Fibroblast of skin of left biceps (primary cell): ENCODE measurements at places on chromosomes 11 and 22.

DNA sequence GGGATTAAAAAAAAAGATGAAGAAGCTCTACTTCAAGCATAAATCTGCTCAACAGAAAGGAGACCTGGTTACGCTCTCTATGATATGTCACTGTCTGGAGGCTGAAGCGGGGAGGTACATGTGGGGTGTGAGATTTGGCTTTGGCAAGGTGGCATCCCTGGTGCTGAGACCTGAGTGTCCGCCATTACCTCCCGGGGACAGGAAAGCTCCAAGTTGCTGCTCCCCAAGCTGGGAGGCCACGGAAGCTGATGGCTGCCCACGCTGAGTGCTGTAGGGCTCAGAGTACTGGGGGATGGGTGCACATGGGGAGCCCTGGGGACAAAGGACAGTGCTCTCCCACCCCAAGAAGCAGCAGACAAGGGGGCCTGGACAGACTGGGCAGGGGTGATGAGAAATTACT lies 167.9 kb downstream of the DSCAML1 start:
- DNase-seq: no peak

DNA sequence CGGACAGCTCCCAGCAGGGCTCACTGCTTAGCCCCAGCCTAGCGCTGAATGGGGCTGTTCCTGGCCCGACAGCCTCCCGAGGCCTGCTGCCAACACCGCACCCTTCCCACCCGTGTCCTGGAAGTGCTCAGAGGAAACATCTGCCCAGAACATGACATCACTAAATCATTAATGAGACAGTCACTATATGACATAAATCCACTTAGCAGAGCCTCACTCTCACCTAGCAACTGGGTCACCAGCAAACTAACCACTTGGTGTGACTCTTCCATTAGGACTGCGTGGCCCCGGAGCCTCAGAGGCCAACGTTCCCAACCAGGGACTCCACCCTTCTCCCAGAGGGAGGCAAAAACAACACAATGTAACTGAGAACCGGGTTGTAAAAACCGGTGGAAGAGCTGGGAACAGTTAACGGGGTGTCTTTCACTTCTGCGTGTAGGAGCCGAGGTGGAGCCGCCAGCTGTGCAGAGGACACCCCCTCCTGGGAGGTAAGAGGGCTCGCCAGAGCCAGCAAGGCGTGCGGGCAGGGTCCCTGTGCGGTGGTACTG lies 21.4 kb upstream of the PACSIN2 start:
- no peak for DNase-seq

DNA sequence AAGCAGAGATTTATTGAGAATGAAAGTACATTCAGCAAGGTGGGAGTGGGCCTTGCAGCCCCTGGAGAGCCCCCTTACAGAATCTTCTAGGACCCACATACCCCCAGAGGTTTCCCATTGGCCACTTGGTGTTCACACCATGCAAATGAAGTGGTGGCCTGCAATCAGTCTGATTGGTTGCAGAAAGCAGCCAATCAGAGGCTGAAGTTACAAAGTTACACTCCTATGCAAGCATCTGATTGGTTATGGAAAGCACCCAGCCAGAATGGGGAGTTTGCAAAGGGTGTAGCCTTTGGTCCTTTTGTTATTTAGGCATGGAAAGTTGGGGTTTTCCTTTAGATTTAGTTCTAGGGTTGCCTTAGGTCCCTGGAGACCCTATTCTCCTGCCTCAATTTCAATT lies 34.9 kb downstream of the UVRAG start:
- DNase-seq: no peak

DNA sequence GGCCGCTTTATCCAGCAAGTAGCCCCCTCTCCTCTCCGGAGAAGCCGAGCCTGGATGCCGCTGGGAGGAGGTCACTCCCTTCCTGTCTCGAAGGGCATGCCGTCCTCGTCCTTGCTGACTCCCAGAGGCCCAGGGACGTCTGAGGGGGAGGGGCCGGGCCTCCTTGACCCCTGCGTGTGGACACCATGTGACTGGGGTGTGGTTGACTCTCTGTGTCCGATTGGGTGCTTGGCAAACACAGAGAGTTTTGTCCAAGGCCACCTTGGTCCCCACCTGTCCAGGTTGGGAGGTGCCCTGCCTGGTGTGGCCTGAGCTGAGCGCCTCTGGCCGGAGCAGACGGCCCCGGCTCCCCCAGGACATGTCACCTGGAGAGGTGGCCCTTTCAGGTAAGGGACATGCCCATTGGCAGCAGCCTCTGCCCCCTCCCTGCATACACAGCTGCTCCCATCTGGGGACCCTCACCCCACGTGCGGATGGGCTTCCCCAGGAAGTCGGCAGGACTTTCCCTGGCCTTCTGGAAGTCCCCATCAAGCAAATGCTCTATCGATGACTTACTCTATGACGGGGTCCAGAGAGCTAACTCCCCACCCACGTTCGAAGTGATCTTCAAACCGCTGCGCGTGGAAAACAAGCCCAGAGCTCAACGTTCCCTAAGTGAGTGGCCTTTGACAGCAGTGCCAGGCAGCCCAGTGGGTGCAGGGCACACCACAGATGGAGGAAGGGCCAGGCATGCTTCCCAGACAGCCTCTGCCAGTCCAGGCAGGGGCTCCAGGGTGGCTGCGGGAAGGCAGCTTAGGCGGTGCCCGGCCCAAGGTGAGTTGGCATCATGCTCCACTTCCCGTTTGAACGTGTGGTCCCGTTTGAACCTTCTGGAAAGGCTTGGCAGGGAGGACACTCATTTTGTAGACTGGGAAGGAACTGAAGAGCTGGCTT lies at the start of gene SMIM38:
Gene SMIM38 (plus strand): TSS at position 634 of the 933 bp plus-strand sequence. CDS start 1,912 bp downstream, outside the sequence.
- DNase-seq: no peak

GRCh38 chr11:12356944-12357655 lies 20.3 kb upstream of the PARVA start:
- DNase-seq: no peak

GRCh38 chr11:133122256-133122655 lies 410.0 kb downstream of the OPCML start:
- no peak for DNase-seq

DNA sequence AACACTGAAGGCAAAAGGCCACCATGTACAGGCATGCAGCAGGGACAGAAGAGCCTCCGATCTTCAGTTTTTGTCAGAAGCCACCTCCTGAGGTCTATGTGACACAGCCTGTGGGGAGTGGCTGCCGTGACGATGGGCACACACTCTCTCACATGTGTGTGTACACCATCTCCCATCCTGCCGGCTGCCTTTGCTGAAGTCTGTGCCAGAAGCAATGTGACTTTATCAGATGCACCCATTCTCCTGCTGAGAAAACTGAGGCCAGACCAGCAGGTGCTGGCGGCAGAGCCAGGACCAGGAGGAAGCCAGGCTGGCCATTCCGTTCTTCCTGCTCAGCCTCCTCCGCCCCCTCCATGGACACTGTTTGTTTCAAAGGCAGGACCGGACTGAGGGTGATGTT lies 16.7 kb downstream of the SHANK2 start:
- no peak for DNase-seq

GRCh38 chr11:109001585-109001984 lies 336.7 kb downstream of the DDX10 start:
- no peak for DNase-seq

DNA sequence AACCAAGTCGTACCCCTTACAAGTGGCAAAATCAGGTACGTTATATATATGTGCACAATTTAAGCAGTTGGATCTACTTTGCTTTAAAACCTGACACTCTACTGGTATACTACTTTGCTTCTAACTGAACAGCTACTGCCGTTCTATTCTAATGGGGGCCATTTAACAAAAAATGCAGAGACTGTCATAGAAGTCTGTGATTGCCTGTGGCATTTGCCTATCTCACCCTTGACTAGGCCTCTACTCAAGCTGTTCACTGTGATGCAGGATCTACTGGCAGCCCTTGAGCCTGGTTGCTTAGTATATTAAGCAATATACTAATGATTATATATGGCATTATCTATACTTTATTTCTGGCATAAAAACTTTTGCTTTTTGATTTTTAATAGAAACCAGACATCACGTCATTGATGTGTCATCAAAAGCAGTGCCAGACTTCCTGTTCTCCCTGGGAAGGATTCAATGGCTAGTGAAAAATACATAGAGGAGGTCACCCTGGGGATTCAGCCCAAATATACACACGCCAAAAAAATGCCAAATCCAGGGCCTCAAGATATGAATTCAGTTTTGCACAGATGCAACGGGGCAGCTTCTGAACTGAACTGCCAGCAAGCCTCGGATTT lies 40.0 kb upstream of the FIBIN start:
- peak; percentile 68 for DNase-seq

- DNase-seq: no peak
Observed at GRCh38 chr11:106278391-106278790, 200.9 kb downstream of the AASDHPPT start.

DNA sequence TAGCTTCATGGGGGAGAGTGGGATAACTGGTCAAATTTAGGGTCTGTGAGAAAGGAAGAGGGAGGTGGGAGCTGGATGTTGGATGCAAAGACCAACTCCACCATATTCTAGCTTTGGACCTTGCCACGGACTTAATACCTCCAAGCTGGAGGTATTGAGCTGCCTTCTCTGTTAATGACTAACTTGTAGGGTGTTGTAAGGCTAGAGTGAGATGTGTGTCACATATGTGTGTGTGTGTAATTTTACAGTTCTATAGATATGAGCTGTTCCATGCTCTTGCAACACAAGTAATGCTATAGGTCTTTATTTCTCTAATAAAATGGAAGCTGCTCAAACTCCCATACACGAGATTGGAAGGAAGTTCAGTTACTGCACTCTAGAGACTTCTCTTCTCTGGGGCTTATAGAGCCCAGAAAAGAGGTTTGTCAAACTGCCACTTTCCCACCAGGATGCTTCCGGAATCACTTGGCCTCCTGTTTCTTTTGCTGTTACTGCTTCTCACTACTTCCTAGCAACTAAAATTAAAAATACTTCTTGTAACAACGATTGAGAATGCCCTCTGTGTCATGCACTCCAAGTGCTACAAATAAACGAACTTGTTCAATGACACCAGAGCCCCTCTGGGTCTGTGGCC lies 16.0 kb upstream of the FJX1 start:
- DNase-seq: no peak

- no peak for DNase-seq
Observed at GRCh38 chr11:117786135-117786870, 10.7 kb downstream of the DSCAML1 start.

GRCh38 chr22:49306632-49307480 lies 520.8 kb downstream of the BRD1 start:
- DNase-seq: no peak

- no peak for DNase-seq
Observed at GRCh38 chr11:1256257-1257045, 33.6 kb downstream of the MUC5B start.

GRCh38 chr11:15665368-15665871 lies 550.7 kb downstream of the INSC start:
- DNase-seq: no peak

DNA sequence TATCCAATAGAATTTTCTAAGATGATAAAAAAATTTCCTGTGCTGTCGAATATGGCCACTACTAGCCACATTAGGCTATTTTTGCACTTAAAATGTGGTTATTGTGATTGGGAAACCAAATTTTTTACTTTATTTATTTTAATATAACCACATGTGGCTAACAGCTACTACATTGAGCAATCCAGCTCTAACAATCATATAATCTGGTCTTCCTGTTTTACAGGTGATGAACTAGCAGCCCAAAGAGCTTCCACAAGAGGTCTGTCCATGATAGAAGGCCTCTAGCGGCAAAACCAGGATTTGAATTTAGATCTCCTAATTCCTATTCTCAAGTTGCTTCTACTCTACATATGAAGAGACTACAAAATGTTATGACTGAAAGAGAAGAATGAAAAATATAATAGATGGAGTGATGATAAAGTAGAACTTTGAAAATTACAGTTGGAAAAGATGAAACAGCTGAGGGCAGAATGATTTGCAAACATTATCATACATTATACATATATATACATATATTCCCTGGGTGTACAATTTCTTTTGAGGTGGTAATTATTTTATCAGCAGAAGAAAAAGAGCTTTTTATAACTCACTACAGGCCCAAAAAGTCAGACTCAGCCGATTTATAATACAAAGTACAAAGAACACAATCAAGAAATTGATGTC lies 363.5 kb upstream of the PITPNB start:
- DNase-seq: peak; percentile 55

- DNase-seq: no peak
Observed at GRCh38 chr22:29717789-29718188, 2.0 kb upstream of the CABP7 start.

GRCh38 chr11:36493332-36493731 lies 16.7 kb downstream of the TRAF6 start:
- no peak for DNase-seq

- DNase-seq: no peak
Observed at GRCh38 chr11:72828081-72828567, 13.9 kb downstream of the ATG16L2 start.

- no peak for DNase-seq
Observed at GRCh38 chr11:13119361-13119760, 110.2 kb downstream of the RASSF10 start.
